ENCODE measurements at places on chromosomes 13 and 19. TPM values are rescaled to one million over a fixed set of nuclear protein-coding genes. Genes with fewer than 3 reads are reported as not detected.

- DNase-seq = no peak
Measured at GRCh38 chr13:77827332-77827731, 91.3 kb downstream of the EDNRB start.

Gene SHISA7
- total RNA-seq = not detected

GRCh38 chr19:11204943-11205349 lies 7.6 kb upstream of the KANK2 start:
- DNase-seq = peak; percentile 42

Gene WDR87
- total RNA-seq = not detected

DNA sequence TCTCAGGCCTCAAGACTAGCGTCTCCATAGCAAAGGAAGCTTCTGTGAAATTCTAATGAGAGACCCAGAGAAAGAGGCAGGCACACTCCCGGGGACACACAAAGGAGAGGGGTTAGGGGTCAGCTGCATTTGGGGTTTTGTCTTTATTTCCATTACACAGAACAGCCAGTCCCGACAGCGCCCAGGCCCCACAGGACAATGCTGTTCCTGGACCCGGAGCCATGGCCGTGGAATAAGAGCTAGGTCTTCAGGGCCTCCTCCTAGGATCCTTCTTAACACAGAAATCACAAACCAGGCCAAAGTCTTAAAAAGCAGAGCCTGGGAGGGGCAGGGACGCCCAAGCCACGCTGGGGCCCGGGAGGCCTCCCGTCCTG lies 22.8 kb downstream of the KCTD15 start:
- DNase-seq = no peak

DNA sequence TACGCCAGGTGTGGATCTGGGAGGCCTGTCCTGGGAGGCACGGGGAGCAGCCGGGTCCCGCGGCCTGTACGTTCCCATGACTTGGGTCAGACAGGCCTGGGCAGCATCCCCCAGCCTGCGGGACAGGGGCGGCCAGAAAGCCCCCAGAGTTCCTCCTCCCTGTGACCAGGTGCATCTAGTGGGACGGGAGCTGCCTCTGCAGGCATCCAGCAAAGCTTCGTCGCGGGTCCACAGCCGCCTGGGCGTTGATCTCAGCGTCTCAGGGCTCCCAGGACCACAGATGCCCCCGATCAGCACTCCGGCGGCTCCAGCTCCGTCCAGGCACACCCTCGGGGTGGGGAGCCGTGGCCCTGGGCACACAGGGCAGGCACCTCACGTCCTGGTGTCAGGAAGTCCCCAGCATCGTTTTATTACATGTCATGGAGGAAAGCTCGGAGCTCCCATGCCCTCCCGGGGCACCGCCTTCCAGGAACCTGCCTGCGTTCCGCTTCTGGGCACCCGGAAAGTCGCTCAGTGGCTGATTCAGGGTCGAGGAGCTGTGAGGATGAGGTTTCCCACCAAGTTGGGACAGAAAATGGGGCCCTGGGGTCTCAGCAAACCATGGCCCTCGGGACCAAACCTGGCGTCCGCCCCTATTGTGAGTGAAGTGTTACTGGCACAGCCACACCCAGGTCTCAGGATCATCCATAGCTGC lies 1.5 kb upstream of the GZMM start:
- no peak for DNase-seq

- no peak for DNase-seq
Measured at GRCh38 chr13:33454844-33455705, 169.5 kb upstream of the STARD13 start.

Gene CLDND2
- total RNA-seq = not detected

GRCh38 chr19:20233105-20233504 lies 66.1 kb downstream of the ZNF486 start:
- no peak for DNase-seq

- peak; percentile 45 for DNase-seq
Measured at GRCh38 chr13:67120872-67121531, 109.1 kb downstream of the PCDH9 start.

GRCh38 chr19:35225951-35226350 lies 2.6 kb downstream of the FAM187B start:
- no peak for DNase-seq

GRCh38 chr13:99203601-99204579 lies 3.2 kb downstream of the UBAC2 start:
- DNase-seq = no peak

Gene NCCRP1
- total RNA-seq = 0.50 TPM

- DNase-seq = no peak
Measured at GRCh38 chr19:30812099-30812678, 440.0 kb downstream of the ZNF536 start.

DNA sequence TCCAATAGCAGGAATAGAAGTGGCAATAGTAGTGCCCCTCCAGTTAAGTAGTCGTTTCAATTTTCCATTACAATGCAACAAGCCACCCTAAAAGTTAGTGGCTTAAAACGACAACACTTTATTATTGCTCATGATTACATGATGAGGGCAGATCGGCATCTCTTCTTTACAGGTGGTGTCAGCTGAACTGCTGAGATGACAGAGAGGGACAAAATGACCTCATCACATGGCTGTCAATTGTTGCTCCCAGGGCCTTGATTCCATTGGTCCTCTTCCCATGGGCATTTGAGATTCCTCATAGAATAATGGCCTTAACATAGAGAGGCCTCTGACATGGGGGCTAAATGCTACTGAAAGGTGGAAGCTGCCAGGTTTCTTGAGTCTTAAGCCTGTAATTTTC lies 679.8 kb upstream of the KLHL1 start:
- DNase-seq = no peak

Gene PSG11
- not detected for total RNA-seq

DNA sequence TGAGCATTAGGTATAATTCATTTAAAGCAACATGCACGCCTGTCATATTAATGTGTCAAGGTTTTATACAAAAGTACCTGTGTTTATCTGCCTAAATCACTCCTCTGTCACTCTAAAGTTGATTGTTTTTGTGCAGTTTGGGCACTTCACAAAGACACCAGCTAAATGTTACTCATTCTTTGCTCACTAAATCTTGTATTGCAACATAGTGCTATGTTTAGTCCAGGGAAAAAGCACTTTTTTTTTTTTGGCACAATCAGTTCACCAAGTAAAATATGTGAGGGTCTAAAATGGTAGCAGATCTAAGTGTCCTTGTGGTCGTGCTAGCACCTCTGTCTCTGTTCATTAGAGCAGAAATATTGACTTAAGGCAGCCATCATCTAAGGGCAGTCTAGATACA lies 2526.7 kb upstream of the PCDH20 start:
- no peak for DNase-seq

Gene BRME1
- 3.8 TPM for total RNA-seq

- DNase-seq = no peak
Measured at GRCh38 chr13:94660695-94661326, 51.5 kb downstream of the SOX21 start.

Gene FFAR3
- total RNA-seq = not detected

DNA sequence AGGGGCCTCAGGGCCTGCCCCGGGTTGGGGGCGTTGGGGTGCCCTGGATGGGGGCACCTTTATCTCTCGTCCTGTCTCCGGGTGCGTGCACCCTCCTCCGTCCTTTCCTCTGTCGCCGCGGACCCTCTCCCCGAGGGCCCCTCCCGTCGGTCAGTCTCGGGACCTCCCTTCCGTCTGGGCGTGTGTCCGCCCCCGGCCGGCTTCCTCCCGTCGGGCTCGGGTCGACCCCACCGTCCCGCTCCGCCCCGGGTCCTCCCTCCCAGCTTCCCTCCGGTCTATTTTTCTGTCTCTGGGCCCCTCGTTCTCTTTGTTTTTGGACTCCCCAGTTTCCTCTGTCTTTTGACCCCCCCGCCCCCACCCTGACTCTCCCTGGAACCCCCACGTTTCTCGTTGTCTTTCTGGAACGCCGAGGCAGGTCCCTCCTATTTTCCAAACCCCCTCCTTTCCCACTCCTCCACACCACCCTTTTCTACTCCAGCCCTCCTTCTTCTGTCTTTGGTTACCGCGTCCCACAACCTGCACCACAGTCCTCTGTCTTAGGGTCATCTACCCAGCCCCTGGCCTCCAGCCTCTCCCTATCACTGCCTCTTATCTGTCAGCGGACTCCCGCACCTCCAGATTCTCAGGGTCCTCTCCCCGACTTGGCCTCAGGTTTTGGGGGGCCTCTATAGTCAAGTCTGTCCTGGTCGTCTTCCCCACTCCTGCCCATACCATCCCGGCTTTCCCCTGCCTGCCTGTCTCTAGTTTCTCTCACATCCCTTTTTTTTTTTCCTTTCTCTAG lies 757 bp downstream of the EGLN2 start:
- DNase-seq = no peak

Gene PTPRH
- total RNA-seq = not detected

GRCh38 chr13:94323764-94324758 lies 155.4 kb downstream of the DCT start:
- DNase-seq = no peak

DNA sequence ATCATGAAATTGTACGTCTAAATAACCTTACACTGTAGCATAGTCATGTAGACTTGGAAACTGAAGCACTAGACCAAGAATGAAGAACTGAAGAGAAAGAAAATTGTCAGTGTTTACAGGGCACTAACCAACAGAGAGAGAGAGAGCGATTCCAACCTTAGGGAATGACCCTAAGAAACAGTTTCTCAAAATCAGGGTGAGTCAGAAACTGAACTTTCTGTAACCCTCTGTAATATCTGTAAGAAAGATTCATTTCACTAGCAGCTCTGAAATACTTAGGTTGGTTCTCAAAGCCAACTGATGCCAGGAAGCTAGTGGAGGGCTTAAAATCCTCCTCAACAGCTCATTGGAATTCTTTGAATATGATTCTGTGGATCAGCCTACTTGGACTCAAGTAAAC lies 936.9 kb downstream of the EFNB2 start:
- peak; percentile 8 for DNase-seq

Gene PSG6
- 1.2 TPM for total RNA-seq

GRCh38 chr13:21957833-21958232 lies 287.0 kb downstream of the FGF9 start:
- no peak for DNase-seq

- no peak for DNase-seq
Measured at GRCh38 chr13:41199526-41199925, 5.2 kb upstream of the KBTBD7 start.

DNA sequence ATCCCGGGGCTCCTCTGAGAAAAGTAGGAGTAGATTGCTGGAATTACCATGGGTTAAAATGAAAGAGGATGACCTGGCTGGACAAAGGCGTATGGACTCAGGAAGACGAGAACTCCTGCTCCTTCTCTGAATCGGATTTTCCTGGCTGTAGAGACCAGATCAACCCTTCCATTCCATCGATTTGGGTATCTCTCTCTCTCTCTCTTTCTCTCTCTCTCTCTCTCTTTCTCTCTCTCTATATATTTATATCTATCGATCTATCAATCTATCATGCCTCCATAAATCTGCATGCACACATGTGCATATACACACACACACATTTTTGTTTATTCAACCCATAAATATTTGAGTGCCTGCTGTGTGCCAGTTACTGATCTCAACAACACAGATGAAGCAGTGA lies 234.9 kb downstream of the LMO7 start:
- no peak for DNase-seq

- no peak for DNase-seq
Measured at GRCh38 chr13:72165276-72165675, 298.3 kb upstream of the DACH1 start.

GRCh38 chr13:103716718-103717117 lies 650.5 kb upstream of the SLC10A2 start:
- no peak for DNase-seq

GRCh38 chr13:86870444-86870843 lies 800.7 kb upstream of the SLITRK5 start:
- no peak for DNase-seq

GRCh38 chr13:42393573-42394360 lies 121.8 kb downstream of the AKAP11 start:
- DNase-seq = no peak

DNA sequence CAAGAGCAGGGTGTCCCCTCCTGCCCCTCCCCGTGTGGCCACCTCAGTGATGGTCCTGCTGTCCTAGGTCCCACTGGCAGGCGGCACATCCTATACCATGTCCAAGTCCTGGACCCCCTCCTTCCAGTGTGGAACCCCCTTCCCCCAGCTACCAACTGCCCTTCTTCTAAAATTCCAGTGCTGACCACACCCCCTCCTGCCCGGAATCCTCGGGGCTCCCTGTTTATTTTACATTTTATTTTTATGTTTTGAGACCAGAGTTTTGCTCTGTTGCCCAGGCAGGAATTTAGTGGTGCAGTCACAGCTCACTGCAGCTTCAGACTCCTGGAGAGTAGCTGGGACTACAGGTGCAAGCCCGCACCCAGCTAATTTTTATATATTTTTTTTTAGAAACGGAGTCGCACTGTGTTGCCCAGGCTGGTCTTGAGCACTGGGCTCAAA lies 945 bp upstream of the CPAMD8 start:
- no peak for DNase-seq

Gene ISOC2
- total RNA-seq = 65.0 TPM

Gene LIN37
- 17.5 TPM for total RNA-seq

- no peak for DNase-seq
Measured at GRCh38 chr19:53463263-53463662, 4.3 kb upstream of the ZNF813 start.

GRCh38 chr19:4130744-4131438 lies 7.0 kb upstream of the MAP2K2 start:
- DNase-seq = peak; percentile 89

GRCh38 chr13:66076417-66076816 lies 1153.7 kb downstream of the PCDH9 start:
- DNase-seq = no peak

DNA sequence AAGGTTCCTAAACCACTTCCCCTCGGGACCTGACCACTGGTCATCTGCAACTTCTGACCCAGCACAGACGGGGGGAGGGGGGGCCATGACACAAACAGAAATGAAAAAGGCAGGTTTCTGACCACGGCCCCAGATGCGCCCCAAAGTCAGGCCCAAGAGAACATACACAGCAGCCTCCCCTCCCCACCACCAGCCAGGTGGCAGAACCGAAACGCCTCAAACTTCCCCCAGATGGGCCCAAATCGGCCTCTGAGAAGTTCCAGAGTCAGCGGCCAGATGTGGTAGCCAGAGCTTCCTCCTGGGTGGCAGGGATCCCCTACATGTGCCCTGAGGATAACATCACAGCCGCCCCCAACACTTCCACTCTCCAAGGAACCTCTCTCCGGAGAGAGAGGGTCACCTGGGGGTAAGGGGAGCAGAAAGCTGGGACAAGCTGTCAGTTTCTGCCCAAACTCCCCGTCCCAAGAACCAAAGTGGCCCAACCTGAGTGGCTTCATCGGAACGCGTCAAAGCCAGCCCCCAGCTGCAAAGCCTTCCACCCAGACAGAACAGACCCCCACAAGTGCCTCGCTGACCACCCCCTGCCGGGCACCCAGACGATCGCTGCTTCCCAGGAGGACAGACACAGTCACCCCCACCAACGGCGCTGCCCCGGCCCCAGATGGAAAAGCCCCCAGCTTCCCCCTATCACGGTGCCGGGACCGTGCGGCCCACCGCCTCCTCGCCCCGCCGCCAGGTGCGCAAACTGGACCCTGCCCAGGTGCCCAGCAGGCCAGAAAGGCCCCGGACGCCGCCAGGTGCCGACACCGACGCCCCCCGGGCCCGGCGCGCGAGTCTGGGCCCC lies 800 bp downstream of the ELL start:
- DNase-seq = no peak

GRCh38 chr19:39064405-39064804 lies 19.8 kb upstream of the ACP7 start:
- DNase-seq = no peak

GRCh38 chr13:22040810-22041364 lies 370.0 kb downstream of the FGF9 start:
- no peak for DNase-seq

Gene ABCA7
- 25.8 TPM for total RNA-seq

GRCh38 chr19:43533546-43534304 lies 737 bp downstream of the ZNF575 start:
- peak; percentile 97 for DNase-seq

All from mammary epithelial cell (primary cell).